Progenitor cell of endocrine pancreas (in vitro differentiated cells): ENCODE measurements at places on chromosomes 7 and 10. TPM values are rescaled to one million over a fixed set of nuclear protein-coding genes. Genes with fewer than 3 reads are reported as not detected.

DNA sequence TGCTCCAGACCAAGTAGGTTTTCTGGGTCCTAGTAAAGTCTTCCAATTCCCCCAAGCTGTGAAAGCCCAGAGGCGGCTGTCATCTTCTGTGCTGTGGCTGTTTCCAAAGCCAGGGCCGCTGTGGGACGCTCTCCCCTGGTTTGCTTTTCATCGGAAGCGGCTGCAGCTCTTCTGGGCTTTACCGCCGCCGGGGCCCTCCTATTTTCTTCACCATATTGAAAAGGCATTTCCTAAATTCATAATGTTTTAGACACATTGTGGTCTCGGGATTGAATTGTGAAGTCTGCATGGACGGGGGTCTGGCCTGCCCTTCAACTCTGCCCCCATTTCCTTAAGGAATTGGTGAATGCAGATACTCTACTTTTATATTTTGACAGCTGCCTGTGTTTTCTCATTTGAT is 551.4 kb upstream of the MGMT start:
- no peak for DNase-seq

GRCh38 chr10:12993595-12993994 is 7.9 kb downstream of the CCDC3 start:
- no peak for DNase-seq

GRCh38 chr10:119480667-119481066 is 61.9 kb downstream of the RGS10 start:
- no peak for DNase-seq

GRCh38 chr7:139086454-139086853 is 23.1 kb downstream of the ZC3HAV1 start:
- no peak for DNase-seq

- no peak for DNase-seq
These were observed 144.5 kb upstream of the AGR3 start for GRCh38 chr7:17026269-17026668.

DNA sequence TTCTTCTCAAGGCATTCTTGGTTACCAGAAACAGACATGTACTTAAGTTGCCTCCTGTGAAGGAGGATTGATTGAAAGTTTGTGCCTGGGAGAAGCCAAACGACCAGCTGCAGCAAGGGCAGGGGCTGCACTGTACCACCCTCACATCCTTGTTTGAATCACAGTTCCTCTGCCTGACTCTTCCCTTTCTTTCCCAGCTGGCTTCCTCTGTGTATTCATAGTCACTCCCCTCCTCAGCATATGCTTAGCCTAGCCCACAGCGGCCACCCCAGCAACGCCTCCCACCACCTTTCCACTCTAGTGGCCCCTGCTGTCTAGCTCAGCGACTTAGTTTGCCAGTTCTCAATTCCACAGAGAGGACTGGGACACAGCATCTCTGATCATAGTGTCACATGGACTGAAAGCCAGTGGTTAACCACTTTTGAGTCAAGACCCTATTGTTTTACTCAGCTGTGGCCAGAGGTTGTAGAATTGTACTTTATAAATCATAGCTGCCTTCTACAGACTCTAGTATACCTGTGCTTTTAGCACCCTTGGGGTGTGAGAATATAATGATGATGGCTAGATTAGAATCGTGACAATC is 643.0 kb downstream of the SUGCT start:
- DNase-seq = no peak

- no peak for DNase-seq
These were observed 131.0 kb downstream of the SEM1 start for GRCh38 chr7:96578606-96579005.

Gene RTKN2
- 12.8 and 13.2 TPM in 2 replicates for total RNA-seq

Gene RET
- total RNA-seq = 0.75 and 1.5 TPM in 2 replicates

Gene CPEB3
- 2.1 and 2.3 TPM in 2 replicates for total RNA-seq

Gene AGMO
- total RNA-seq = 0.19 and 0.27 TPM in 2 replicates
